Endothelial cell of umbilical vein (primary cell): ENCODE measurements at places on chromosomes 16 and 17. TPM values are rescaled to one million over a fixed set of nuclear protein-coding genes. Genes with fewer than 3 reads are reported as not detected.
A peak's percentile ranks its signal among the peaks of the same experiment; 100 is the strongest.

Gene KRT36
- not detected in 2 replicates for total RNA-seq

Gene RHBDF1
- 55.1 and 57.0 TPM in 2 replicates for total RNA-seq

Gene KSR1
- 55.6 and 80.2 TPM in 2 replicates for total RNA-seq

Gene SRCIN1
- 0.12 and 0.35 TPM in 2 replicates for total RNA-seq

Gene SKAP1
- 0.51 and 0.75 TPM in 2 replicates for total RNA-seq

Gene ASPA
- not detected in 2 replicates for total RNA-seq

Gene MYCBPAP
- total RNA-seq: 0.25 and 0.66 TPM in 2 replicates

Gene PRKCB
- total RNA-seq: not detected in 2 replicates

GRCh38 chr16:66483689-66484452, 56.8 kb downstream of the BEAN1 start:
- no peak overlapping the region for H3K27ac ChIP-seq
- H3K4me1 ChIP-seq: peaks cover 2% of the 10 kb centered on the region
- no peaks in the 10 kb centered on the region for H3K27me3 ChIP-seq

DNA sequence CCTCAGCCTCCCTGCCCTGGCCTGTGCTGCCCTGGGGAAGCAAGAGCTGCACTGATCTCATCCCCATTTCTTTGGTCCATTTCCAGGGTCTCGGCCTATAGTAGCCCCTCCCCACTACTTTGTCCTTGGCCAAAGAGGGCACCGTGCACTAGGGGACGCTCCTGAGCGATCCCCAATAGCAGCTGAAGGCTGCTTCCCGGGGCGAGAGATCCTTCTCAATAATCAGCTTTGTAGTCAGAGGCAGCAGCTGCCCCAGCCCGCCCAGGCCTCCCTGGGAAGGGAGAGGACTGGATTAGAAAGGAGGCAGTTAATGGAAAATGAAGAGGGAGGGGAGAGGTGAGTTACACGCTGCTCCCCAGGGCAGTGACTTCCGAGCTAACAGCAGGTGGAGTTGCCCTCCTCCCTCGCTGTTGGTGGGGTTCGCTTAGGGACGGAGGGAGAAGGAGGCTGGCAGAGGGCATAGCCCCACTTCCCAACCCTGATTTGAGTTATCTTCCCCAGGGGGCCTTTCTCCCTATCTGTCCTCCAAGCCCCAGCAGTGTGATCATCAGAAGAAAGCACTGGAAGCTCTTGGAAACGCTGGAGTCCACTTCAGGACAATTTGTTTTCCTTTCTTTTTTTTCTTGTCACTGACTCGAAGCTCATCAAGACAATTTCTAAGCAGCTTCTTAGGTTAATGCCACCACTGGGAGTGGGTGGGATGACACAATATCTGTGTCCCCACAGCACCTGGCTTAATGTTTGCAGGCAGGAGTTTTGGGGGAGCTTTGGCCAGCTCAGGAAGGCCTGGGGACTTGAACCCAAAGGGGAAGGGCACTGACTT, 2.6 kb downstream of the MXRA7 start:
- no peak overlapping the region for H3K4me3 ChIP-seq
- H3K27ac ChIP-seq: no peak overlapping the region
- no peaks in the 10 kb centered on the region for H3K27me3 ChIP-seq
- peaks cover 22% of the 10 kb centered on the region for H3K4me1 ChIP-seq
- no peak for DNase-seq

DNA sequence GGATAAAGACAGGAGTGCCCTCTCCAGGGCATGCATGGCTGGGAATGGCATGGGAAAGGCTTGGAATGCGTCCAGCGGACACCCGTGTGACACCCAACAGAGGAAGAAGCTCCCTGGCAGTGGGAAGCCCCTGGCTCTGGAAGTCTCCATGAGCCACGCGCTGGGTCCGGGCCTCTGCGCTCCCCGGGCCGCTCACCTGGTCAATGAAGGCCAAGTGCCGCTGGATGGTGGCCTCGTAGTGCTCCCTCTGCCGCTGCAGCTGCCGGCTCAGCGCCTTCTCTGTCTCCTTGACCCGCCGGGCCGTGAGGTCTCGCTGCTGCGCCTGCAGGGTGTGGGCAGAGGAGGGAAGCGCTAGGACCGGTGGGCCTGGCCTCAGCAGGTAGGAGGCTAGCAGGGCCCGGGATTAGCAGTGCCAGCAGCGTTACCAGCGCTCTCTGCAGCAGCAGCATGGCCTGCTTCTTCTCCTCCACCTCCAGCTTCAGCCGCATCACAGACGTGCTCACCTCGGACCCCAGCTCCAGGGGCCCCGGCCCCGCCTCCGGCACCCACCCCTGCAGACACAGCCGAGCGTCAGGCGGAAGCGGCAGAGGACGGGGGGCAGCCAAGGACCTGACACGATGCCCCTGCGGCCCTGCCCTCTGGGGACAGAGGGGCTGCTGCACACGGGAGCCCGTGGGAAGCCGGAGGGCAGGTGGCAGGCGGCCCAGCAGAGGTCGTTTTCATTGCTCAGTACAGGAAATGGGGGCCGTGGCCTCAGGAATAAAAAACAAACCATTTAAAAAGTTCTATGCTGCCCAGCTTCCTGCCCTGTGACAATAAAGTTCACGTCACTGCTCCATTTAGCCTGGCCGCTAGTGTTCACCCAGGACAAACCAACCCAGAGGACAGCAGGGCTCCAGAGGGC, 26.0 kb downstream of the CEP131 start:
- H3K27me3 ChIP-seq: no peaks in the 10 kb centered on the region
- H3K4me3 ChIP-seq: no peak overlapping the region
- no peak overlapping the region for H3K27ac ChIP-seq
- peaks cover 5% of the 10 kb centered on the region for H3K36me3 ChIP-seq
- H3K4me1 ChIP-seq: no peaks in the 10 kb centered on the region
- peak; percentile 52 for DNase-seq

- H3K4me3 ChIP-seq: no peak overlapping the region
- H3K36me3 ChIP-seq: no peaks in the 10 kb centered on the region
- no peak overlapping the region for H3K27ac ChIP-seq
- no peaks in the 10 kb centered on the region for H3K27me3 ChIP-seq
- no peak for DNase-seq
- H3K4me1 ChIP-seq: no peaks in the 10 kb centered on the region
These were observed 1345.4 kb downstream of the CDH11 start for GRCh38 chr16:63776437-63776836.

GRCh38 chr16:1332618-1333148, 762 bp upstream of the BAIAP3 start:
- H3K4me1 ChIP-seq: peaks cover 12% of the 10 kb centered on the region
- no peak overlapping the region for H3K27ac ChIP-seq
- DNase-seq: no peak
- no peaks in the 10 kb centered on the region for H3K36me3 ChIP-seq
- no peak overlapping the region for H3K4me3 ChIP-seq

- H3K4me3 ChIP-seq: no peak overlapping the region
- no peaks in the 10 kb centered on the region for H3K36me3 ChIP-seq
- no peaks in the 10 kb centered on the region for H3K27me3 ChIP-seq
- no peak overlapping the region for H3K27ac ChIP-seq
These were observed 630.2 kb downstream of the WWOX start for GRCh38 chr16:78729687-78730086.

- H3K27ac ChIP-seq: no peak overlapping the region
- peaks cover 2% of the 10 kb centered on the region for H3K36me3 ChIP-seq
- peaks cover 5% of the 10 kb centered on the region for H3K4me1 ChIP-seq
These were observed 17.6 kb downstream of the NUP93 start for GRCh38 chr16:56747486-56748045.

- DNase-seq: no peak
- no peaks in the 10 kb centered on the region for H3K36me3 ChIP-seq
- no peaks in the 10 kb centered on the region for H3K4me1 ChIP-seq
- no peaks in the 10 kb centered on the region for H3K27me3 ChIP-seq
- H3K27ac ChIP-seq: no peak overlapping the region
These were observed 220.1 kb upstream of the SOX9 start for GRCh38 chr17:71900621-71901229.

DNA sequence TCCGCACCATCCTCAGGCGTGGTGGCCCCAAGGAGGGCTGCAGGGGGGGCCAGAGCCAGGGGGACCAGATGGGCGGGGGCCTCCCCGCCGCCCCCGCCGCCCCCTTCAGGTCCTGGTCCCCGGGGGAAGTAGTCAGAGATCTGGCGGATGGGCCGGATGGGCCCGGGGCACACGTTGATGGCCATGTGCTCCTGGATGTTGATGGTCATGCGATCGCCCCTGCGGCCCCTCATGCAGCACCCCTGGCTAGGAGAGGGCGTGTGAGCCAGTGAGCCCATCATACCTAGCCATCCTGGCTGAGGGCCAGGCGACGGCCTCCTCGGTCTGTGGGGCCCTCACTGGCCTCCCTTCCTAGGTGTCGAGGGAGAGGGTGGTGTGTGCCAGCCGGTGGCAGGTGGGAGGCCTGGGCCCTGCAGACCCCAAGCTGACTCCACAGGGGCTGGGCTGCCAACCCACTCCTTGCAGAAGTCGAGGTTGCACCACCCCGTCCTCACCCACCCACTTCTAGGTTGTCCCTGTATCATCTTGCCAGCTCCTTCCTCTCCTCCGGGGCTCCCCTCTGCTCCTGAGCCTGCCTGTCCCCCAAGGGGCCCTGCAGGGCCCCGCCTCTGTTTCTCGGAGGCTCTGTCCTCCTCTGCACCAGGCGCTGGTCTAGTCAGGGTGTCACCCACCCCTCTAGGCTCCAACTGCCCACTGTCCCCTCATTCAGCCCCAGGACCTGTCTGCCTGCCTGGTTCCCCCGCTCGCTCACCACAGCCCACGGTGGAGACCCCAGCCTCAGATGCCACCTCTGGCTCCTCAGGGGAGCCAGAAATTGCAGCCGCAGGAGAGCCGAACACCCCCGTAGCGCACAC, 610 bp downstream of the DOC2A start:
- peaks cover 28% of the 10 kb centered on the region for H3K27me3 ChIP-seq
- peaks cover 2% of the 10 kb centered on the region for H3K4me1 ChIP-seq
- H3K27ac ChIP-seq: no peak overlapping the region
- H3K36me3 ChIP-seq: no peaks in the 10 kb centered on the region

DNA sequence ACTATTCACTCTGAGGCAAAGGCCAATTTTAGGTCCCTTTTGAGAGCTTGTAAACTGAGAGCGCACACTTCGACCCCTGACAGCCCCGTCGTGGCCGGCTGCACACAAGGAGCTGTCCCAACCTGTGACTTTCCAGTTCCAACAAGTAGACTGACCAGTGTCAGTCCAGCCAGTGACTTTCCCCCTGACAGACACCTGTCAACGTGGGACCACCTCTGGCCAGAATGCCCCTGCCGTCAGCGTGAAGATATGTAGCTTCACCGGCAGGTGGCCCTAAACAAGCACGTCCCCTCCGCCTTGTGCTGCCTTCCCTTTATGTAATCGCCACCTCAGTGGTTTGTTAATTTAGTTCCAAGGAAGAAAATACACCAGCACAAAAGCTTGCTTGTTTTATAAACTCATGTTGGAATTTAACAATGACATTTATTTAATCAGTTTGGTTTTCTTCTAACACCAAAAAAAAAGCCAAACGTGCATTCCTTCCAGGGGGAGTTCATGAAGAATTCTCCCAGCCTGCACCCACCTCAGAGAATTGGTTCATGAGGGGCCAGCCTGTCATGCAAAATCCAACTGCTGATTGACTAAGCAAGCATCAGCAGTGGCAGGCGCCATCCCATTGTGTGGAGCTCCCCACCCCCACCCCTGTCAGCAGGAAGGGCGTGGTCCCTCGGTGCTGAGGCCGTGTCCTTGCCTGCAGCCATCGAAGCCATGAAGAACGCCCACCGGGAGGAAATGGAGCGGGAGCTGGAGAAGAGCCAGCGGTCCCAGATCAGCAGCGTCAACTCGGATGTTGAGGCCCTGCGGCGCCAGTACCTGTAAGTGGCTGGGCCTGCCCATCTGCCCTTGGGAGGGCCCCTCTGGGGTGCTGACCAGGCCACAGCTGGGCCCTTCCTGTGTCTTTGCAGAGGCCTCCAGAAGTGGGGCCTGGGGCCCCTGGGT, 33.9 kb downstream of the PLD6 start:
- no peak overlapping the region for H3K27ac ChIP-seq
- no peak overlapping the region for H3K4me3 ChIP-seq
- H3K4me1 ChIP-seq: peaks cover 12% of the 10 kb centered on the region
- H3K36me3 ChIP-seq: peaks cover 53% of the 10 kb centered on the region
- no peaks in the 10 kb centered on the region for H3K27me3 ChIP-seq
- peak; percentile 25 for DNase-seq

GRCh38 chr17:61496174-61496956, 44.1 kb downstream of the TBX4 start:
- no peaks in the 10 kb centered on the region for H3K36me3 ChIP-seq
- DNase-seq: no peak
- H3K27ac ChIP-seq: no peak overlapping the region
- no peak overlapping the region for H3K4me3 ChIP-seq
- H3K27me3 ChIP-seq: peaks cover 5% of the 10 kb centered on the region
- peaks cover 15% of the 10 kb centered on the region for H3K4me1 ChIP-seq

- no peaks in the 10 kb centered on the region for H3K27me3 ChIP-seq
- H3K4me3 ChIP-seq: no peak overlapping the region
- H3K36me3 ChIP-seq: no peaks in the 10 kb centered on the region
- H3K27ac ChIP-seq: no peak overlapping the region
- no peaks in the 10 kb centered on the region for H3K4me1 ChIP-seq
These were observed 42.7 kb downstream of the ATF7IP2 start for GRCh38 chr16:10428433-10429168.

- no peak overlapping the region for H3K27ac ChIP-seq
- no peak overlapping the region for H3K4me3 ChIP-seq
- no peaks in the 10 kb centered on the region for H3K27me3 ChIP-seq
- no peak for DNase-seq
- H3K36me3 ChIP-seq: no peaks in the 10 kb centered on the region
These were observed 166.9 kb downstream of the C16orf95 start for GRCh38 chr16:87150262-87150661.

DNA sequence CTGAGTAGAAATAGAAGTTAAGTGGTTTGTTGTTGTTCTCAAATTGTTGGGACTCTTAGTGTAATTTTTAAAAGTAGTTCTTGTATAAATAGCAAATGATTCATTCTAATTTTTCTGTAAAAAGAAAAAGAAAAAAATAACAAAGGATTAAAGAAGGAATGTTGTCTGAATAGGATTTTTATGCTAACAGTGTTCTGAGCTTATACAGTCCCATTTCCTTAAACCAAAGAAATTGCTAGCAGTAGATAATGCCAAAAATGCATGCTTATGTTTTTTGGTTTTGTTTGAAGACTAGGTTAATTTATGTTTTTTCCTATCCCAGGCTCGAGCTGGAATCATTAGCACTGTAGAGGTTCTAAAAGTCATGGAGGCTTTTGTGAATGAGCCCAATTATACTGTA, 44.7 kb upstream of the KPNB1 start:
- peaks cover 12% of the 10 kb centered on the region for H3K36me3 ChIP-seq
- no peak overlapping the region for H3K4me3 ChIP-seq
- H3K27ac ChIP-seq: peak overlapping the region; percentile 34
- no peaks in the 10 kb centered on the region for H3K27me3 ChIP-seq

GRCh38 chr17:30594223-30594952, 117.2 kb downstream of the GOSR1 start:
- H3K27me3 ChIP-seq: no peaks in the 10 kb centered on the region
- no peak overlapping the region for H3K4me3 ChIP-seq
- no peaks in the 10 kb centered on the region for H3K36me3 ChIP-seq
- H3K4me1 ChIP-seq: peaks cover 3% of the 10 kb centered on the region

DNA sequence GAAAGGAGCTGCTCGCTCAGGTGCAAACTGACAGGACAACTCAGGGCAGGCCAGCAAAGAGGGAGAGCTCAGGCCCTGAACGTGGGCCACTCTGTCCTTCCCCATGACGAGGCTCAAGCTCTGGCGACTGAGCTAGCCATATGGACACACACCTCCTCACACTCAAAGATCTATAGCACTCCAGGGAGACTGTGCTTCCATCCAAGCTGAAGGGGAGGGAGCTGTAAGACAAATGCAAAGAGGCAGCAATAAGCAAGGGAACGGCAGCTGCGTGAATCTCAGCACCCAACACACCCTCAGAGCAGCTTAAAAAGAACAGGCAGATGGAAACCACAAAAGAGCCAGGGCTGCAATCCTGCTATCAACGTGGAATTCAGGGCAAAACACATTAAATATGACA, 13.5 kb downstream of the NUDT16L1 start:
- H3K27ac ChIP-seq: no peak overlapping the region
- H3K27me3 ChIP-seq: no peaks in the 10 kb centered on the region
- H3K36me3 ChIP-seq: peaks cover 9% of the 10 kb centered on the region
- H3K4me1 ChIP-seq: no peaks in the 10 kb centered on the region
- no peak overlapping the region for H3K4me3 ChIP-seq
